ENCODE measurements at places on chromosomes 5 and 9.

DNA sequence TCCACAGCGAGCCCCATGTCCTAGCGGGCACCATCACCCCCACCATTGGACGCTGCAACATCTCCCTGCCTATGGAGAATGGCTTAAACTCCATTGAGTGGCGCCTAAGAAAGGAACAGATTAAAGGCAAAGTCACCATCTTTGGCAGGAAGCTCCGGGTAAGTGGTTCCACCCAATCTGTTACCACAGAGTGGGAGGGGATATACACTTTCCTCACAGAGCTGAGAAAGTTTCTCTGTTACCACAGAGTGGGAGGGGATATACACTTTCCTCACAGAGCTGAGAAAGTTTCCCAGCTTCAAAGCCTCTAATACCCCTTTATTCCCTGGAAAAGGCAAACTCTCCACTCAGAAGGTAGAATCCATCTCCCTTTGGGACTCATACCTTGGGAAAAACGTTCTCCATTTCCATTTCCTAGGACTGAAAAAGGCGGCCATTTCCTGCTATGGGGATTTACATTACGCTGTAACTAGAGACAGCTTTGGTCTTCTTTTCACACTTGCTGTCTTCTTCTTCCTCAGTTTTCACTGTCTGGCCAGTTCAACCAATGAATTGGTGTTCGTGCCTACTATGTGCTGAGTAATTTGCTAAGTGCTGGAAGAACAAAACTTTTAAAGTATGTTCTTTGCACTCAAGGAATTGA is 63.4 kb upstream of the WWC1 start:
- peak; percentile 20 for DNase-seq

GRCh38 chr5:54159153-54159892 is 151.1 kb downstream of the ARL15 start:
- no peak for DNase-seq

DNA sequence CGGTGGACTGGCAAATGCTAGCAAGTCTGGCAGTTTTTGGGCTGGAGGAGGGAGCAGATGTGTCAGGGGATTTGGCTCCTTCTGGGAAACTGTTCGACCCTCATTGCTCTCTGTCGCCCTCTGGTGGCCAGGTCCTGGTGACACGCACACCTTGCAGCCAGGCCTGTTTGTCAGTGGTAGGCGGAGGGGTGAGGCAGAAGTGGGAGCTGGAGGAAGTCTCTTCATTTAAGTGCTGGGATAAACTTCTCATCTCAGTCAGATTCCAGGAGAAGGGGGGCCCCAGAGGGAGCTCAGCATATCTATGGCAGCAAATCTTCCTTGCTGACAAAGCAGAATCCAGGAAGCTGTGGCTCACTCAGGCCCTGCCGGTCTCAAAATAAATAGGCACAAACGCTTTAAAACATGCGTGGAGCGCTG is 326.5 kb downstream of the ZSWIM6 start:
- DNase-seq: peak; percentile 68

DNA sequence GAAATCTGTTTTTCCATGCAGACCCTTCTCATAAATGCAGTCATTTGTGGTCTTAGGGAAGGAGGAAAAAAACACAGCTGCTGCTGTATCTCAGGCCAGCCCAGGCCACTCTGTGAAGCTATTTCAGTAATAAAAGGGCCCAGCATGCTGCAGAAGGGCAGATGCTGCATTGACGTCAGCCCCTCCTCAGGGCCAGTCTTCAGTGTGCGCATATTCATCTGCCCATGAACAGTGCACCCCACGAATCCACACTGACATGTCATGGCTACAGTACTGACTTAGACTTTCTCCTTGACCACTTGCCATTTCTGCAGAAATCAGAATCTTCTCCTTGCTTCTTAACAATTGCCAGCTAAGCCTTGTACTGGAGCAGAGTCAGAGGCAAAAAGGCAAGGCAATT is 304.7 kb downstream of the GABRG2 start:
- DNase-seq: no peak

Measured in stimulated activated CD8-positive, alpha-beta memory T cell treated with anti-CD3 and anti-CD28 coated beads, Interleukin-2, amount 100 ng/mL, for 1 hour (primary cell).